ENCODE measurements at places on chromosomes 3 and 15.

GRCh38 chr3:187167777-187168176 lies 28.5 kb upstream of the RPL39L start:
- DNase-seq: no peak

- peak; percentile 26 for DNase-seq
Measured at GRCh38 chr3:149004622-149005021, 13.3 kb downstream of the GYG1 start.

- DNase-seq: no peak
Measured at GRCh38 chr3:32885283-32885901, 66.1 kb upstream of the CCR4 start.

DNA sequence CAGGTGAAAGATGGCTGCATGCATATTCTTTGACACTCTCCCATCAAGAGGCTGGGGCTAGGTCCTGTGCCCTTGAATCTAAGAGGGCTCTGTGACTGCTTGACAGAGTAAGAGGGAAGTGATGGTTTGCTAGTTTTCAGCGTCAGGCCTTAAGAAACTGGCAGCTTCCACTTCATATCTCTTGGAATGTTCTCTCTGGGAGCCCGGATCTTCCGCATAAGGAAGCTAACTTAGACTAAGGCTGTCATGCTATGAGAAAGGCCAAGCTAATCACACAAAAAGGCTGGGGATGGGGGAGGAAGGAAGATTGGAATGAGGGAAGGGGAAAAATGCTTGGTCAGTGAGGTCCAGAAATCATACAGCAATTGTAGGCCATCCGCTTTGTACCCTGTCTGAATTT lies 50.0 kb downstream of the MB21D2 start:
- DNase-seq: no peak

- no peak for DNase-seq
Measured at GRCh38 chr3:117285737-117286136, 576.2 kb downstream of the TUSC7 start.

- peak; percentile 27 for DNase-seq
Measured at GRCh38 chr3:112437146-112438022, 61.9 kb downstream of the BTLA start.

- no peak for DNase-seq
Measured at GRCh38 chr3:61077551-61077950, 173.7 kb downstream of the FHIT start.

DNA sequence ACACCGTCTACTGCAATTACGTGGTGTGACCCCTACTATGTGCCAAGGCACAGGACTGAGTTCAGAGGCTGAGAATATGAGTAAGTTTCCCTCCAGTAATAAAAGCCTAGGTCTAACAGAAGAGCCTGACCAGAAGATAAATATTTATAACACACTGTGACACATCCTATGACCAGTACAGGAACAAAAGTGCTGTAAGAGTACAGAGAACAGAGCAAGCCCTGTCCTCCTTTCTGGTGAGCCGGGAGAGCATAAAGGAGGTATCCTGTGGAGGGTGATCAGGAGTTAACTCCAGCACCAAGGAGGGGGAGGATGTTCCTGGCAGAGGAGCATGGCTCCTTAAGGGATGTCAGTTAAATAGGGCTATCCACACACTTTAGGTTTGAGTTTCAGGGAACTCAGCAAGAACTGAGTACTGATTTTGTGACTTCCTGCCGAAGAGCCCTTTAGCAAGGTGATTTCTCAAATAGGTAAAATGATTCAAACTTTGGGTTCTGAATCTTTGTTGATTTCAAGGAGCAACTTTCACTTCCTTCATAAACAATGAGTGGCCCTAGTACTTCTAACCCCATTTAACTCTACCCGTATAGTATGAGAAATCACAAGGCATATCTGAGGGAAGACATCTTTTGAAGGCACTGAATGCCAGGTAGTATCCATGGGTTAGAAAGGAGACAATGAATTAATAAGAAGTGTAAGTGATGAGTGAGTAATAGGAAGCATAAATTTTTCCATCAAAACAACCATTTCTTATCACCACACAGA lies 198.0 kb downstream of the THRB start:
- no peak for DNase-seq

All from foreskin fibroblast (primary cell).